NCI-H774 (cell line): ENCODE measurements at places on chromosomes 12 and 14.

- DNase-seq: no peak
Observed at GRCh38 chr12:62516927-62517326, 50.3 kb downstream of the MON2 start.

- DNase-seq: no peak
Observed at GRCh38 chr12:1830981-1831963, 10.9 kb downstream of the LRTM2 start.

DNA sequence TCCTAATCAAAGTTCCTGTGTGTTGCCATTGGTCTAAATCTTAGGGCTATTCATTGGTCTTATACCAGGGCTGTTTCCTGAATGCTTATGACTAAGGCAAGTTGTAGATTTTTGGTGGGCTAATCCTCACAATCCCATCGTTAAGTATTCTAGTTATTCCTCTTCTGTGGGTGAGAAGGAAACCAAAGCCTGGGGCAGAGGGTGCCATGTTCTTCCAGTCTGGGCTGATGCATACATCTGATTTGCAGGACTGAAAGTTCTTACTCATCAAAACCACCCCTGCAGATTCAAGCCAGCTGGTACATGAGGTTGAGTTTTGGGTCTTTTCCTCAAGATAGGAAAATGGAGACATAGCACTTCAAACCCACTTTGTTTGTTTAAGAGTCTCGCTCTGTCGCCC, 25.7 kb downstream of the PPP1CC start:
- no peak for DNase-seq

DNA sequence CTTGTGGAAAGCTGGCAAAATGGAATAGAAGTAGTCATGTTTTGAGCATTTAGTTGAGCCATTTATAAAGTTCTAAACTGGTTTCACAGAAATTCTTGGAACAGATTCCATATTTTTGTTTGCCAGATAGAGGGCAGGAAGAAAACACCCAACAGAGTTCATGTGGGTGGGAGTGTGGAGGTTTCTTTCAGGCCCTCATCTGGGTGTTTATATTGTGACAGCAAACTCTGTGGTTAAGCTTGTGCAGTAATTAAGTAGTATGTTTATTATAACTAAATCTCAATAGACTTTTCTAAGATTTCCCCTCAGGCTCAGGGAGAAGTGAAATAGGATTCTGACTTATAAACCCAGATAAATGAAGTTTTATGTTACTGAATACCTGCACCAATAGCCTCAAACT, 57.4 kb downstream of the SPPL3 start:
- no peak for DNase-seq

DNA sequence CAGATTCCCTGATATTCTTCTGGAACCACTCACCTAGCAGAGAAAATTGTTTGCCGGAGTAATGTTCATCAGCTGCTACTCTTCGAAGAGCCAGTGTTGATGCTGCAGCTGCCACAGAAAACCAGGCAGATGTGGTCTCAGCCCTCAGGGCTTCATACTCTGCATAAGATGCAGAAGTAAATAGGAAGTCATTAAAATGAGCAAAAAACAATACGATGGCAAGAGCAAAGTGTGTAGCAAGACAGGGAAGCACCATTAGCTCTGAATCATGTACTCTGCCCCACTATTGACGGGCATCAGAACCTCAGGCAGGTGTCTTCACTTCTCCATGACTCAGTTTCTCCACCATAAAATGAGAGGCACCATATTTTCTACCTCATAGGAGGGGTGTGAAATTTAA, 991.6 kb upstream of the TMEM132C start:
- no peak for DNase-seq

- no peak for DNase-seq
Observed at GRCh38 chr12:53122961-53123468, 19.7 kb downstream of the SOAT2 start.

DNA sequence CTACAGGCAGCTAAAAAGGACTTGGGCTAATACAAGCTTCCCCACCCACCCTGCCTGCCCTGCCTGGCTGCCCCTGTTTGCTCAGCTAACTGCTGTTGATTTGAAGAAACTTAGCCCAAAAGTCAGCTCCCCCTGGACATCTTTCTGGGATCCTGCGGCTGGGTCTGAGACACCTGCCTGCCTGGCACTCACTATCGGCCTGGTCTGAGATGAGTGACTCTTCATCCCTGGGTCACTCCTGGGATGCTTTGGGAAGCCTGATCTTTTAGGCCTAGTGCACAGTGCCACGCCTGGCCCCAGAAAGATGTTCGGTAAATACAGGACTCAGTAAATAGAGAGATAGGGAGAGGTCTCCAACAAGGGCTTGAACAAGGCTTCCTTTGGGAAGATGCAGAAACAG, 211.3 kb upstream of the DIO3 start:
- DNase-seq: no peak

DNA sequence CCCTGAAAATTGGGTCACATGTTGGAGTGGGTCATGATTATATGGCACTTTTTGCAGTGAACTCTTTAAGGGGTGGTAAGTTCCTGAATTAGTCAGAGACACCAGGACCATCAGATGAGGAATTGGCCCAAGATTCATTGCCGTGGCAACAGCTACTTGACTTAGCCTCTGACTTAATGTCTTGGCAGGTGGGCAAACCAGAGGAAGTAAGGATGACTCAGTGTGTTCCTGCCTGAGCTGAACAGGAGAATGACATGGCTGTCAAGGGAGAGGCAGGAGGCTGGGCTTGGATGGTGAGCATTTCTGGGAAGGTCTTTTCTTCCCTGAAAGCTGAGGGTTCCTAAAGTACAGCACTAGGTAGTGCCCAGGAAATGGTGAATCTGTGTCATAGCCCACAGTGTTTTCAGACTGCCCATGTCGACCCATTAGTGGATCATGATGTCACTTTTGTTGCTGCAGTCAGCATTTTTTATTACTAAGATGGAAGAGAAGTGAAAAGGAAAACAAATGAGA, 170.1 kb upstream of the PWP1 start:
- DNase-seq: peak; percentile 24

- no peak for DNase-seq
Observed at GRCh38 chr12:98401427-98401826, 114.0 kb upstream of the TMPO start.

DNA sequence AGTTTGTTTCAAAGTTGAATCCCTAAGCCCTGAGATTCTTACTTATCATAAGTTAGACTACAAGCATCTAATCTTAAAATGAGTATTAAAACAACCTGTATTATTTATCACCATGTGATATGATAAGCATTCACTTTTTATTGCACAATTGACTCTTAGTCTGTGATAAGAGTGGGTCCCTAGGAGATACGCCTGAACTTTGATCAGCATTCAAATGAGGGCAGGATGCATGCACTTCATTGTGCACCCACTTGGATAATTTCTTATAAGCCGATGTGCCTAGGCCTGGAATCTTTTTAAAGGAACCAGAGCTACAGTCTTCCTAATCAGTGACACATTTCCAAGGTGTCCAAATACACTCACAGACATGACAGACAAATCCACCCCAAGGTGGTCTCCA, 31.4 kb upstream of the SPTLC2 start:
- DNase-seq: no peak

GRCh38 chr14:75711796-75712211, 50.8 kb downstream of the TTLL5 start:
- DNase-seq: no peak
